ENCODE measurements at places on chromosomes 16 and 17.

GRCh38 chr16:85380905-85381737, 232.0 kb upstream of the GSE1 start:
- DNase-seq = no peak

DNA sequence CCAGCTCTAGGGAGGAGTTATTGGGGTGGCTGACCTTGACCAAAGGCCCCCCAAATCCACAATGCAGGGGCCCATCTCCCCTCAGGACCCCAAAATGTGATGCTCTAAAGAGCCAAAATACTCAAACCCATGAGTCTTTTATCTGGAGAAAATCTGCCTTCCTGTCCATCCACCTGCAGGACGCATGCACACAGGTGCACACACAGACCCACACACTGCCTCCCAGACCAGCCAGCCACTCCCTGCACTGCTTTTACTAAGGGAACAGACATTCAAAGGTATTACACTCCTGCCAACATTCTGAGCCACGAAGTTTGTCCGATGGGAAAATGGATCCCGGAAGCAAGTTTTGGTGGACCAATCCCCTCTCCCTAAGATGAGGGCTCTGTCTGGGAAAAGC, 76.1 kb upstream of the CDH5 start:
- no peak for DNase-seq

- DNase-seq = no peak
These were observed 265.5 kb downstream of the C16orf95 start for GRCh38 chr16:87051526-87052320.

DNA sequence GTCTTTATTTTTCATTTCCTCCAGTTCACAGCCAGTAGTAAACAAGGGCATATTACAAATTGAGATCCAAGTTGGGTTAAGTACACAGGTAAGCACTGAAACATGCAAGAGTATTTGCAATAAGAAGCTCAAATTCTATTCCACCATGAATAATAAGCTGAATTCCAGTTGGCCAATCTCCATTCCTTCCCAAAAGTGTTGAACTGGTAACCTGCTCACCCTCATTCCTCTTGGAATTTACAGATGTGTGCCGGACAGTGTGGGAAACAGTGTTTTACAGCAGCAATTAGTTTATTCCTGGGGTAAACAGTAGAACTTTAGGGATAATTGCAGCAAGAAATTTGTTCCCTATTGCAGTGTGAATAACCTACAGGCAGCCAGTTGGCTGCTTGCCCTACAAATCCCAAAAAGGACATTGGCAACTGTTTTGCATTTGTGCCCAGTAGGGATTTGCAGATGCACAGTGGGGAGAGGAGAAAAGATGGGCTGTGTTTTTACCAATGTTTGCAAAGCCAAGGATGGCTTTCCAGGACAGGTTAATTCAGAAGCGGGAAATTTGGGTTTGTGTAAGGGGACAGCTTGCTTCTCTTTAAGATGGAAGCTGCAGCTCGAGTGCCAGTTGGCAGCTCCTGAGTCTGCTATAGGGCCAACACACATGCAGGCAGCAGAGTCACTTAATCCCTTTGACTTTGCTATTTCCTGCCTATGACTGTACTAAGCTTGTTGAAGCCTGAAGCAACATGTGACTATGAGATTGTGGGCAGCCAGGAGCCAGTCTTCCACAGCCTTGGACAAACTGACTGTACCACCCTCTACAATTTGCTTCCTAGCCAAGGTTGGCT, 318.9 kb downstream of the MAP2K6 start:
- DNase-seq = no peak

GRCh38 chr16:8764525-8765250, 32.8 kb downstream of the TMEM186 start:
- no peak for DNase-seq

DNA sequence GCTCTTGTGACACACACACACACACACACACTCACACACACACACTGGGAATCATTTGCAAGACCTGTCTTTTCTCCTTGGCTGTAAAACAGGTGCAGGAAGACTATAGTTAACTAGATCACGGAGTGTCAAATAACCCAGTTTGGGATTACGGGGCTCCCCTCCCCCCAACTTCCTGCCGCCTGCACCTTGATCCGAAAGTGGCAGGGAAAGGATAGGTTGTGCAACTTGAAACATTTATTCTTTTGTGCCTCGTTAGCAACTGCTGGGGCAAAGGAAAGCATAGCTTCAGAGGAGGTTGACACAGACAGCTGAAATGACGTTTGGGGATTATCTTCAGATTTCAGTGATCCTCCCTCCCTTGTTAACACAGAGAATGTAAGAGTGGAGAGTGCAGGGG, 149.5 kb downstream of the NTN1 start:
- DNase-seq = no peak

DNA sequence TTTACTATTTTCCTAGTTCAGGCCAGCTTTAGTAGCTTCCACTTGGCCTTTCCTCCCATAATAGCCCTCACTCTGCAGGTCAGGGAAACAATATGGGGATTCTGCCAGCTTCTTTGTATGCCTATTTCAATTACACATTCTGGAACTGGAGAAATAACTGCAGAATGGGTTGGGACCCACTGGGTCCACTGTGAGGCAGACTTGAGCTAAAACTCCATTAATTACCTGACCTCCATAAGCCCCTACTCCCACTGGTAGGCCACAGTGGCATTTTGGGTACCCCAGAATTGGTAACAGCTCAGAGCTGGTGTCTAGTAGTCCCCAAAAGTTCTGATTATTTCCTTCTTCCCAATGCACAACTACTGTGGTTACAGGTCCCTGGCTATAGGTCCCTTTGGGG, 16.7 kb upstream of the TENT4B start:
- DNase-seq = no peak

DNA sequence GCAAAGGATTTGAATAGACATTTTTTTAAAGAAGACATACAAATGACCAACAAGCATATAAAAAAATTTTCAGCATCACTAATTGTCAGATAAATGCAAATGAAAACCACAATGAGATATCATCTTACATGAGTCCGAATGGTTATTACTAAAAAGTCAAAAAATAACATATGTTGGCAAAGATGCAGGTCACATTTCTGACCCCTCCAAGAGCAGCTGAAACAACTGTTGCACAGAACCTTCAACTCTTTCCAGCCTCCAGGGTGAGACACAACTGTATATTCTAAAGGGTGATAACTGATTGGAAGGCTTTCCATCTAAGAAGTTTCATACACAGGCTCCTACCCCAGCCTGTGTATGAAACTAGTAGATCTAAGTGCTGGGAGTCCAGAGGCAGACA, 51.9 kb downstream of the SLFN5 start:
- no peak for DNase-seq

DNA sequence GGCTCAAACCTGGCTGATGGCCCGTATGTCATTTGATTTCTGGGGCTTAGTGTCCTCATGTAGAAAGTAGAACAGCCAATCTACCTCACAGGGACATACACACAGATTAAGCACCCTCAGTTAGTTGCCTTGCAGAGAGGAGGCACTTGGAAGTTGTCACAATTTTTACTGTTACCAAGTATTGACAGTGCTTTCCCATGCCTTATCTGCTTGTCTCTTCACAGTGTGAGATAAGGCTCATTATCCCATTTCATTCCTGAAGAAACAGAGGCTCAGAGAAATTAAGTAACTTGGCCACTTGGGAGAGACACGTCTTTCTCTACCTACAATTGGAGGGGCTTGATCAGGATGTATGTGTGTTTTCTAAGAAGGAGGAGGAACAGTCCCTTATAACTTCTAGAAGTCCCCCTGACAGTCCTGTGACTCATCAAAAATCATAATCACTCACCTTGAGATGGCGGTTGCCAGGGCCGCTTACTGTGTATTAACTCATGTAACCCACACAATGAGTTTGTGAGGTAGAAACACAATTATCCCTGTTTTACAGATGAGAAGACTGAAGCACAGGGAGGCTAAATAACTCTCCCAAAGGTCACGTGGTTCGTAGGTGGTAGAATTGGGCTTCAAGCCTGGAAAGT, 56.9 kb upstream of the LHX1 start:
- DNase-seq = no peak

GRCh38 chr16:10296956-10297340, 88.9 kb upstream of the ATF7IP2 start:
- no peak for DNase-seq

- no peak for DNase-seq
These were observed 1349.6 kb upstream of the CDH8 start for GRCh38 chr16:63385714-63386432.

- DNase-seq = no peak
These were observed 26.0 kb downstream of the C16orf74 start for GRCh38 chr16:85724936-85725335.

DNA sequence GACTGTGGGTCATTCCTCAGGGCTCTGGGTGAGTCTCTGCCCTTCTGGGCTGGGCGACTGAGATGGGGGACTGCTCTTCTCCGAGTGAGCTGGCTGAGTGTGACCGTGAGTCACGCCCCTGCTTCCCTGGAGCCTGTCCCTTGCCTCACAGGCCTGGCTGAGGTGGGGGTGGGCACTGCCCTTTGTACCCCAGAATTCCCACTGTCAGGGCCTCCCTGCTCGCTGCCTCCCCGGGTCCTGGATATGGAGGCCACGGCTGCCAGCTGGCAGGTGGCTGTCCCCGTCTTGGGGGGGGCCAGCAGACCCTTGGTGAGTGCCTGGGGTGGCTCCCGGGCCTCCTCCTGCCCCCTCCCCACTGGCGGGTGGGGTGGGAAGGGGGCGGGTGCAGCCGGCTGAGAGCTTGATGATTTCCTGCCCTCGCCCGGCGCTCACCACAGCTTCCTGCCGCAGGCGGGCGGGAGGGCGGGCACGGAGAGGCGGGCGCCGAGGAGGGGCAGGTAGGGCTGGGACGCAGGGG, at the start of gene LAT:
Gene LAT, plus strand, starts transcription at position 434 of the 517 bp plus-strand sequence. CDS start 366 bp downstream, outside the sequence.
- peak; percentile 86 for DNase-seq

DNA sequence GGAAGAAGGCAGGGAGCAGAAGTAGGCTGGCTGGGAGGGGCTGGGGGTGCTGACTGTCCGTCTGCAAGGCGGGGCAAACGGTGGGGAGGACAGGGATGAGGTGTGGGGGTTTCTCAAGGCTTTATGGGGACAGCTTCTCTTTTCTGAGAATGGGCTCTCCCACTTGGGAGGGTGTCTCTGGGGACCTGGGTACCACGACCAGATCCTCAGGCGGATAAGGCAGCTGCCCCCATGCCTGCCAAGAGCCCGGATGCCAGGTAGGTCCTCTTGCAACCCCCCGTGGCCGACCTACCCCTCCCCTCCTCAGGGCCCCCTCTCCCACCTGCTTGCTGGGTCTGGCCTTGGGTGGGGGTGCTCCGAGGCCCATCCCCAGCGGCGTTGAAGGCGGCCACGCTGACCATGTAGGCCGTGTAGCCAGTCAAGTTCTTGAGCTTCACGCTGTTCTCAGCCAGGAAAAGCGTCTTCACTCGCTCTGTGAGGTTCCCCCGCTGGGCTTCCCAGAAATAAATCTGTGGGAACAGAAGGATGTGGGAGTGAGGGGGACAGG, 56.4 kb upstream of the CDC42EP4 start:
- no peak for DNase-seq

DNA sequence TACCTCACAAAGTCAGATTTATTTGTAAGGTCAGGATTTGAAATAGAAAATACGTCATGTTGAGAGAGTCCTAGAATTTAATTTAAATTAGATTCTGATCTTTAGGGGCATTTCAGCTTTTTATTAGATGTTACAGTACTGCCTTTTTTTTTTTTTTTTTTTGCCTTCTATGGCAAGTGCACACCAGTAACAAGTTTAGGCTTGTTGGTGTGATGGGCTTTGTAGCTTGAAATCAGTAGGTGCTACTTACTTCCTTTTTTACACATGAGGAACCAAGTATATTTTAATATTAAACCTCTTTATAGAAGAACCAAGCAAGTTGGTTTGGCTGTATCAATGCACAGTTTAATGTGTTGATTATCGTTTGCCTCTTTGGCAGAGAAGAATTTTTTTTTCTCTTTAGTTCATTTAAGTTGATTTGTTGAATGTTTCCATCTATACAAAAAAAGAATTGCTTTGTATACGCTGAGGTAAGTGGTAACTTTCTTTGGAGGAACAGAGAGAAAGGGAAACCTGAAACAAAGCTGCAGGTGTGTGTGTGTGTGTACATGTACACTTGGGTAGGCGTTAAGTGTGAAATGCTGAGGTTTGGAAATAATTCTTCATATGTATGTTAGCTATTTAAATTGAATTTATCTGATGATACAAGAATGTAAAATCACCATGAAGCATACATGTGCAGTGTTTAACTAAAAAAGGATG, 15.7 kb downstream of the RBL2 start:
- DNase-seq = no peak

DNA sequence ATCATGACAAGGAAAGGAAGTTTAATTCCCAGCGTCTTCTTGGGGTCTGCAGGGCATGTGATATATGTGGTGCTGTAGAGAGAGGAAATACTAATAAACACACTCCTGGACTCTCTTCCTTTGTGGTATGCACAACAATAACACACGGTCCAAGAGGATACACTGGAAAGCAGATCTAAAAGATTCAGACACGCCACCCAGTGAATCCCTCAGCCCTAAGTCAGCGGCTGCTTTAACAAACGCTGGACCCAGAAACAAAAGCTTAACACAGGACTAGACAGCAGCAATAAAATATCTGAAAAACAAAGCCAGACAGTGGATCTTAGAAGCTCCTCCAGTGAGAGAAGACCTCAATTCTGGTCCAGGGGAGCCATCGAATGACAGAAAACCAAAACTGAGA, 13.1 kb downstream of the CFAP20 start:
- DNase-seq = no peak

GRCh38 chr16:9199311-9199710, 107.9 kb downstream of the HAPSTR1 start:
- no peak for DNase-seq

GRCh38 chr16:2486645-2487516, 12.0 kb downstream of the TBC1D24 start:
- no peak for DNase-seq

GRCh38 chr17:71850812-71851211, 270.0 kb upstream of the SOX9 start:
- no peak for DNase-seq

- DNase-seq = no peak
These were observed 7.6 kb upstream of the CYTH1 start for GRCh38 chr17:78789663-78790181.

- no peak for DNase-seq
These were observed 477.7 kb downstream of the HS3ST4 start for GRCh38 chr16:26169473-26169872.

- no peak for DNase-seq
These were observed 54.0 kb downstream of the TBC1D16 start for GRCh38 chr17:79981661-79982101.
